Stimulated activated effector memory CD8-positive, alpha-beta T cell treated with anti-CD3 and anti-CD28 coated beads, Interleukin-12 subunit alpha, Interleukin-12 subunit beta, amount 100 ng/mL, for 72 hours (primary cell): ENCODE measurements at places on chromosomes 5 and 9.

GRCh38 chr5:121288781-121289180, 562.9 kb upstream of the FTMT start:
- no peak for DNase-seq

- DNase-seq: no peak
These were observed 75.7 kb upstream of the SAP30L start for GRCh38 chr5:154370119-154370518.

GRCh38 chr9:124231095-124231737, 26.5 kb upstream of the NEK6 start:
- DNase-seq: no peak

- DNase-seq: no peak
These were observed 37.9 kb upstream of the GABRP start for GRCh38 chr5:170745481-170746071.

- no peak for DNase-seq
These were observed 43.3 kb upstream of the ALDH1A1 start for GRCh38 chr9:72996114-72996513.

GRCh38 chr9:78167356-78167755, 68.5 kb upstream of the CEP78 start:
- DNase-seq: no peak

DNA sequence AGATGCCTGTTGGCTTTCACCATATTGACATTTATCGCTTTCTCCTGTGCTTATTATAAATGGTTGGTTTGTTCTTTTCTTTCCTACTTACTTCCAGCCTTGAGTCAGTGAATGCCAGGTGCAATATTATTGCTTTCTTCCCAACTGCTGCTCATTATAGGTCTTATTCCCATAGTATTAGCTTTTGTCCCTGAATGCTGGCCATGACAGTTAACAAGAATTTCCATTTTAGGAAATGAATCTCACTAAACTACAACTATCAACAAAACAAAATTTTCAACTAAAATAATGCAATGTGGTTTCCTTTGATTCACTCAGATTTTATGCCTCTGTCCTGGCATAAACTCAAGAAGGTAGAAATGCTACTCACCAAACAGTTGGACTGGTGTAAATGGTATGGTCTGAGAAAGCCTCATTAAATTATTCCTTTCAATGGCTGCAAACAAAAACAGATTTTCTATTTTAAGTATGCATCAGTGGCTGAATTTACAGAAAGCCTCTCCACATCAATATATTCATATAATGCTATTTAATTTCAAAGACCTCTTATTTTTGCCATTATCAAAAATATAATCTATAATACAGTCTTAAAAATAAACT, 145.4 kb downstream of the TRPM6 start:
- DNase-seq: no peak

- DNase-seq: no peak
These were observed 23.1 kb downstream of the SMAD5 start for GRCh38 chr5:136155761-136156160.

DNA sequence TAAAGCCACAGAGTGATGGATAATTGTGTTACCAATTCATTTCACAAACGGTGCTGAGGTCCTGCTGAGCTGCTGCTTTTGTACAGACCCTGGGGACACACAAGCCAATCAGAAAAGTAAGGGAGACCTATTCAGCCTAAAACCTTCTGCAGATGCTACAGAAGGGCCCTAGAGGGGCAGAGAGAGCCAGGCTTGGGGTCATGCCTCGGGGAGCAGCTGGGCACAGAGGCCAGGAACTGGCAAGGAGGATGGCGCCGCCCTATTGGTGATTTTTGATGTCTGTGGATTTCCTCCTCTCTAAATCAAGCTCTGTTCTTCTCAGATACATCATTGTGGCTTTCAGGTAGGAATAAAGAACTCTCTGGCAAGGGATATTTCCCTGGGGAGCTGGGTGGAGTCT, 181.9 kb downstream of the ZNF462 start:
- DNase-seq: no peak

- DNase-seq: no peak
These were observed 213.7 kb downstream of the FSTL4 start for GRCh38 chr5:133398646-133399101.

DNA sequence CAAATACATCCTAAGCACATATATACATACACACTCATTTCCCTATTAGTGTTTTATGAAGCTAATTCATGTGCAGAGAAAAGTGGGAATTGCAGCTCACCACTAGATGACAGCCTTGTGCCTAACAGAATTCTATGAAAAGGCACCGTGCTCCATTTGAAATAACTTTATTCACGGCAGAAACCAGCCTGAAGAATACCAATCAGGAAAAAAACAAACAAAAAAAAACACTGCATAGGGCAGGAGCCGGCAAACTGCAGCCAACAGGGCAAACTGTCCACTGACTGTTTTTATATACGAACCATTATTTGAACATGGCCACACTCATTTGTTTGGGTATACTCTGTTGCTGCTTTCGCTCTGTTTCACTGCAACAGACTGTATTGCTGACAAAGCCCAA, 33.6 kb downstream of the ERMP1 start:
- DNase-seq: no peak

DNA sequence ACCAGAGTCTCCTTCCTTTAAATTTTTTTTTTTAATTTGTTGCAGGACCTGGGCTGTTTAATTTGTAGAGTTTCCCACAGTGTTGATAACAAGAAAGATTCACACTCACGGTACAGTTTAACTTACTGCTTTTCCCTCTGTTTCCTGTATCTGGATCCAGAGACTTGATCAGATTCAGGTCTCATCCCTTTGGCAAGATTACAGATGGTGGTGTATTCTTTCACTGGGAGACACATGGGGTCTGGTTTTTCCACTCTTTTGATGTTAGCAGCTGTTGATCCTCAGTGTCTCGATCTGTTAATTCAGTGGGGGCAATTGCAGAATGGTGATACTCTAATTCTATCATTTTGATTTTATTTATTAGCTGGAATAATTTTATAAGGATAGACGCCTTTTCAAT, 75.4 kb upstream of the TNFAIP8 start:
- DNase-seq: no peak

DNA sequence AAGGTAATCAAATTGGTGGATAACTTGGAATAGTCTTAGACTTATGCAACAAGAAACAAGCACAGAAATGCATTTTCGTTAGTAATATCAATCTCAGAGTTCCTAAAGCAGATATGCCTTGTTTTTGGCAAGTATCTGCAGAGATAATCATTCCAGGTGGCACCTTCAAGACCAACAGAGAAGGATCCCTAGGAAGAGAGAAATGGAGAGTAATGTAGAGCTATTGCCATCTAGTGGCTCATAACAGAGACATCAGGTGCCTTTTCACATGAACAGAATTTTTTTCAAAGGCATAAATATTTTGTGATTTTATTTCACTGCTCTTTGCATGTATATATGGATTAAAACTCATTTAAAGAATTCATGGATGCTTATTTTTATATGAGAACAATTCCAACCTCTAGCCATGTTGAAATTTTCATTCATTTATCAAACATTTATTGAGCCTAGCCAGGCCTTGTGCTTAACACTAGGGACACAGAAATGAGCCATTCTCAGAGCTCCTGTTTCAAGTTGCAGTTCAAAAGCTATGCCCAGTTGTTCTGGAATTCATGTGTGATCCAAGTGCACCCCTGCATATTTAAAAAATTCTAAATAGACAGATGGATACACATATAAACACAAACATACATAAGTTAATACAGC, 117.5 kb upstream of the OR13F1 start:
- no peak for DNase-seq

GRCh38 chr5:101679816-101680215, 616.3 kb downstream of the SLCO4C1 start:
- DNase-seq: no peak

- DNase-seq: no peak
These were observed 440.7 kb downstream of the TAF11L14 start for GRCh38 chr5:18074961-18075360.

DNA sequence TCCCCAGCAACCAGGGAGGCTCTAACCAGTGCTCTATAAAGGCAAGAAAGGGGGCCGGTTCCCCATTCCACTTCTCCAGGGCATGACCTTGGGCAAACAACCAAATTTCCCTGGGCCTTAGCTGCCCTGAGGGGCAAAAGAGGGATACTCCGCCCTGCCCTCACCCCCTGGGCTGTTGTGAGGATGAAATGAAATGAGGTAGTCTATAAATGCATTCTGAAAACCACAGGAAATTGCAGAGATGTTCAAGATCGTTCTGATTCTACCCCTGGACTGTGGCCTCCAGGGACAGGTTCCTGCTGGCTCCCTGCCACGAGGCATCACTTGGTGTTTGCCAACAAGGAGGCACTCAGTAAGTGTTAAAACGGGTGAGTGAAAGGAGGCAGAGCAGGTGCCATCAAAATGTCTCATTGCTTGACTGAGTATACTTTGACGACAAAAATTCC, 5.7 kb downstream of the RAPGEF1 start:
- DNase-seq: peak; percentile 75
